Activated B cell treated with CpG ODN at 0.5 μM for 24 hours (primary cell): ENCODE measurements at places on chromosomes 5 and 9.

- no peak for DNase-seq
Observed at GRCh38 chr5:94347130-94347529, 271.3 kb downstream of the KIAA0825 start.

GRCh38 chr9:18496256-18497000 is 22.5 kb downstream of the ADAMTSL1 start:
- no peak for DNase-seq

DNA sequence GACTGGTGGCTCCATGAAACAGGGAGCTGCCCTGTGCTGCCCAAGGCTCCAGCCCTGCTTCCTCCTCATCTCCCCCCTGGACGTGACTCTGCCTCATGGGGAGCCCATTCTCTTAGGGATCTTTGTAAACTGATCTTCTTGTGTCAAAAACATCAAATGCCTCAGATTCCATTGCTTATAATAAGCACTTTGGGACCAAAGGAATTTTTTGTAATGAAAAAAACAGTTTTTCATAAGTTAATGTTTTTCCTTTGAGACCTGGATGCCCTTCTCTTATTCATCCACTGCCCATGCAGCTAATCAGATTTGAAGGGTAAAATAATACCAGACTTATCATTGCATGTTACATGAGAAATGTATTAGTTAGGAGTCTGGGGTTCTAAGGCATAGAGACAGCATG is 41.7 kb downstream of the PALM2AKAP2 start:
- DNase-seq, result no peak

- DNase-seq, result no peak
Observed at GRCh38 chr9:78713614-78714405, 416.9 kb downstream of the PSAT1 start.

DNA sequence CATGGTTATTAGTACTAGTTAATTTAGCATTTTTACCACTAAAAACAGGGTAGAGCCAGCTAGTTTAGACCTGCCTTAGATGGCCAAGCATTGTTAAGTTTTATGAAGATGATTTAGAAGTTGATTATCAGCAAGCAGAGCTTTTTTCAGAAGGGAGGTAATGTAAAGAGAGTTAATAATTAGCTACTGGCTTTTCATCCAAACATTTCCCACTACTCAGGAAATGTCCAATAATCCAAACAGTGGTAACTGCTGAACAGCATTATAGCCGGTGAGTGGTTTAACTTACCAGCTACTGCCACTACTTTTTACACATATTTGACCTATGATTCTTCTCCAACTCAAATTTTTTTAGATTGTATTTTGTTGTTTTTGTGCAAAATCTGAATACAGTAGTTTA is 1.7 kb downstream of the ITGA1 start:
- DNase-seq, result no peak
